ENCODE measurements at places on chromosomes 6 and 20.

- no peak for DNase-seq
Measured at GRCh38 chr6:150297327-150298029, 71.3 kb upstream of the IYD start.

DNA sequence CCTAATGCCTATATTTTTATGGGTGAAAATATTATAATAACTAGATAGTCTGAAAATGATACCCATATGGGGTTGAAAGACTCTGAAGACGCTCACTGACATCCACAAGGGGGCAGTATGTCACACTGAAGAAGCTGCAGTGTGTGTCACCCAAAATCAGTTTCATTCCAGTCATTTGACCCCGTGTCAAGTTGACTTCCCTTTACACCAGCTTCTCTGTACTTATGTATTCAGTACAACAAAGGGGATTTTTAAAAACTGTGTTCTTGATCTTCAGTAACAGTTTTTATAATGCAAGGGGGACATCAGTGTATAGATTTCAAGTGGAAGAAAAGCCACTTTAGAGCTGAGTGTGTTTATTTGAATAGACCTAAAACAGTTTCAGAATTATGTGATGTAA, 19.3 kb downstream of the FAXC start:
- peak; percentile 41 for DNase-seq

DNA sequence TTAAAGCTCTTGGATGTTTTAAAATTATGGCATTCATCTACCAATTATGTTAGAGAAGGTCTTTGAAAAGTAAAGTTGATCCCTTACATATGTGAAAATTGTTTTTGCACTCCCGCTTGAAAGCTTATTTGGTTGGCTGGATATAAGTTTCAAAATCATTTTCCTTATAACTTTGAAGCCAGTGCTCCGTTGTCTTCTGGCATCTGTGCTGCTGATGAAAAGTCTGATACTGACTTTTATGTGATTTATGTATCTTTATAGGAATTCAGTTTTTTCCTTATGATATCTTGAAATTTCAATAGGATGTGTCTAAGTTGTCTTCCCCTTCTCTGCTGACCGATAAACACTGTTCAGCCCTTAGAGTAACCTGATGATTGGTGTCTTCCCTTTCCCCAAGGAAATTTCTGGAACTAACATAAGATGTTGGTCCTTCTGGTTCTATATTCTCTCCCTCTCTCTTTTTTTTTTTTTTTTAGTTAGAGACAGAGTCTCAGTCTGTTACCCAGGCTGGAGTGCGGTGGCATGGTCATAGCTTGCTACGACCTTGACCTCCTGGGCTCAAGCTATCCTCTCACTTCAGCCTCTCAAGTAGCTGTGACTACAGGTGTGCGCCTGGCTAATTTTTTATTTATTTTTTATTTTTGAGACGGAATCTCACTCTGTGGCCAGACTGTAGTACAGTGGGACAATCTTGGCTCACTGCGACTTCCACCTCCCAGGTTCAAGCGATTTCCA, 12.7 kb downstream of the PANK2 start:
- no peak for DNase-seq

DNA sequence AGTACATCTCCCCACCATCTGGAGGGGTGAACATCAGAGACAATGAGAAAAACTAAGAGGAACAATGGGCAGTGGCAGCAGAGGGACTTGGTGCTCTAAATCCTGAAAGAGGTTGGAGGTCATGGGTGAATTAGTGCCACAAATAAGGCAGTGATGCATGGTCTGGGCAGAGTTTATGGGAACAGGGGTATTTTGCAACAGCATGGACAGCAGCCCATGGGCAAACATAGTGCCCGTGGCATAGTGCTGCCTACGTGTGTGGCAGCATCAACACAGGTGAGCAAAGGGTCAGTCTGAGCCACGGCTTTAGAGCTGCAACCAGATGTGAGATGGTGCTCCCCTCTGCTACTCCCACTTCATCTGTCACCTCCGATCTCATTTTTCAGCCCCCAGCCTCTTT, 459.1 kb upstream of the CITED2 start:
- no peak for DNase-seq

DNA sequence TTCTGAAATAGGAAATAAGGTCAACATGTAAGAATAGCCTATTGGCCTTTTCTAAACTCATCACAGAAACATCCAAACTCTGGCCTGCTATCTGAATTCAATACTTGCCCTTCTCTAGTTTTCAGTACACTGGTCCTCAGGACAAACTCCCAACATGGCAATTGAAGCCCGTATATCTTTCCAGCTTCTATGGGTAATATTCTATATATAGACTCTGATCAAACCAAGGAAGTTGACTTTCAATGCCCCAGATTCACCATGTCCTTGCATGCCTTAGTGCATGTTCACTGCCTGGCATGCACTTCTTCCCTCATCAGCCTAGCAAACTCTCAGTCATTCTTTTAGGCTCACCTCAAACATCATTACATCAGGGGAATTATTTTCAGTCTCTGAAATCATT, 73.2 kb downstream of the RSPO3 start:
- DNase-seq = no peak
